T-helper 17 cell (primary cell): ENCODE measurements at places on chromosomes 11 and 22.

DNA sequence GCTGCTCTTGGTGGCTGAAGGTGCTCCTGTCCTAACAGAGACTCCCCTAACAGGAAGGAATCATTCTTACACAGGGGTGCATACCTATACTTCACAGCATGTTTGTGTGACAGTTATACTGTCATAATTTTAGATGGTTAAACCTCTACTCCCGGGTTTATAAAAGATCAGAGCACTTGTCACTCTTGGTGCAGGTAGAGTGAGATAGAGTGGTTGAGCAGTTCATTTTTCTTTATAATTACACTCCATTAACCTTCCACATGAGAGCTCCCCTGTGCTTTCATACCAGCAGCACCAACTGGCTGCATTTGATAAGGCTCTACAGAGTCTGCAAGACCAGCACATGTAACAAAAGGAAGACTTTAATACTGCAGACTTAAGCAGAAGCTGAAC is 72.9 kb downstream of the LARGE2 start:
- no peak overlapping the region for H3K27ac ChIP-seq
- peaks cover 20% of the 10 kb centered on the region for H3K4me1 ChIP-seq
- no peak for DNase-seq
- H3K36me3 ChIP-seq = no peaks in the 10 kb centered on the region

- peaks cover 6% of the 10 kb centered on the region for H3K36me3 ChIP-seq
- peaks cover 62% of the 10 kb centered on the region for H3K27me3 ChIP-seq
- no peaks in the 10 kb centered on the region for H3K4me1 ChIP-seq
- no peak overlapping the region for H3K27ac ChIP-seq
Observed at GRCh38 chr22:32423664-32424063, 11.6 kb upstream of the RTCB start.

DNA sequence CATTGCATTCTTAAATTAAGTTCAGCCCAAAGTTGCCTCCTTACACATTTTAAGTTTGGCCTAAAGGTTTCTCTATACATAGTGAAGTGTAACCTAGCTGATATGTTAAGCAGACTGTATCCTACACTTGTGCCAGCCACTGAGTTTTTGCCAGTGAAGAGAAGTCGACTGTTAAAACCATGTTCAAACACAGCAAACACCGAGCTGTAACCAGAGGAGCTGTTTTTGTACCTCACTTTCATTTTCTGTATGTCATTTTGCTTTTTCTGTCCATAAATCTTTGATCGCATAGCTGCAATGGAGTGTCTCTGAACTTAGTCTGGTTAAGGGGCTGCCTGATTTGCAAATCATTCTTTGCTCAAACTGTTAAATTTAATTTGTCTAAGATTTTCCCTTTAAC is 403.7 kb downstream of the LUZP2 start:
- no peak overlapping the region for H3K27ac ChIP-seq
- no peak for DNase-seq
- H3K27me3 ChIP-seq = no peaks in the 10 kb centered on the region
- no peaks in the 10 kb centered on the region for H3K4me1 ChIP-seq
- no peaks in the 10 kb centered on the region for H3K36me3 ChIP-seq

DNA sequence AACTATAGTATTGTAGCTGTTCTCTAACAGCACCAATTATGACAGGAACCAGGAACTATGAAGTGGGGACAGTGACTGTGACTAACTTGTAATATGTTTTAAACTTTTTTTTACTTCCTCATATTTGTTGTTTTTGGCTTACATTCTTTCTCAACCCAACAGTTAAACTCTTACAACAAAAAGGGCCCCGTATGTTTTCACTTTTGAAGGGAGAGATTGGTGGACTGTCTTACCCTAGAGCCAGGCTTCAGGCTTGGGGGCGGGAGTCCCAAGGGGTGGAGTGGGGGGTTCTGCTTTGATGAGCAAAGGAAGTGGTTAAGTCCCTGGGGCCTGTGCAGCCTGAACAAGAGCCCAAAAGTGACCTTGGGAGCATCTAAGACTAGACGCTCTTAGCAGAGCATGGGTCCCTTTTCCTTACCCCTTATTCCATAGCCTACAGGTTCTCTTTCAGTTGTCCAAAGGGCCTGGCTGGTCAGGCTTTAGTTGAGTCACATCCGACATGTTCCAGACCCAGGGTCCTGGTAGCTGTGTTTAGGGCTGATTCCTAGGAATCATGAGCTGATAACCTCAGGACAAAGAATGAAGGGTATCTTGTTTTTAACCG is 38.8 kb downstream of the STIM1 start:
- H3K27me3 ChIP-seq = no peaks in the 10 kb centered on the region
- H3K4me1 ChIP-seq = peaks cover 32% of the 10 kb centered on the region
- no peak for DNase-seq
- no peaks in the 10 kb centered on the region for H3K36me3 ChIP-seq
- H3K27ac ChIP-seq = peak overlapping the region; percentile 78

DNA sequence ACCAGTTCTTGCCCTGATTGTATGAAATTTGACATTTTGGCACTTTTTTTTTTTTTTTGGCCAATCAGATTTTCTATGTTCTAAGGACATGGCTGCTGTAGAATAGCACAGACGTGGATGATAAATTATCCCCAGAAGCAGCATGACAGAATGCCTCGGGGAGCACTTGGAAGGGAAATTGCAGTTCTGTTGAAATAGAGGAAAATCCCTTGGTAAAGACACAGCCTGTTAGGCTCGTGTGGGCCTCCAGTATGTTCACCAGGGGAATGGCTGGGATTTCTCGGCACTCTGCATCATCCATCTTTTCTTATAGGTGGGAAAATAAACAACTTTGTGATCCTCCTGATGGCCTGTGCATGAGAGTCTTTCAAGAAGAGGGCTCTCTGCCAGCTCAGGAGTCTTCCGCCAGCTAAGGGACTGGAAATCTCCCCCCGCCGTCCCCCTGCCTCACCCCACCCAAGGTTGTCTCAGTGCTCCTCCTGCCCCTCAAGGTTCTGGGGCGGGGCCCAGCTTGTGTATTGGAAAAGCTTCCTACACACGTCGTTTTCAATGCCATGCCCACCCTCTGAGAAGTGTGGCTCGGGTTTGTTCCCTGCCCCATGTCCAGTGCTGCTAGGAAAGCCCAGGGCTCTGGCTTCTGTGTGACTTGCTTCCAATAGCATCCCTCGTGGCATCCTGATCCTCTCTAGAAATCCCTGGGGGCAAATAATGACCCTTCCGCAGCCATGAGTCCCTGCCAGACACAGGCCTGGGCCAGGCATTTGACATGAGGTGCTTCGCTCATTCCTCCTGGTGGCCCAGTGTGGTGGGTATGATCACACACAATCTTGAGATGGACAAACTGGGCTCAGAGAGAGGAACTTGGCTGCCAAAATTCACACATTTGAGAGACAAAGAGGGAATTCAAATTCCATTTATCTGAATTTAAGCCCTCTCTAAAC is 70.6 kb upstream of the ATXN10 start:
- DNase-seq = no peak
- peaks cover 6% of the 10 kb centered on the region for H3K4me1 ChIP-seq
- H3K27ac ChIP-seq = no peak overlapping the region
- peaks cover 2% of the 10 kb centered on the region for H3K36me3 ChIP-seq
- no peak overlapping the region for H3K4me3 ChIP-seq

GRCh38 chr22:42877597-42878340 is 20.7 kb upstream of the ARFGAP3 start:
- no peak overlapping the region for H3K27ac ChIP-seq
- H3K36me3 ChIP-seq = no peaks in the 10 kb centered on the region
- no peaks in the 10 kb centered on the region for H3K27me3 ChIP-seq
- no peak overlapping the region for H3K4me3 ChIP-seq
- no peak for DNase-seq

- peaks cover 2% of the 10 kb centered on the region for H3K4me1 ChIP-seq
- H3K27me3 ChIP-seq = peaks cover 33% of the 10 kb centered on the region
- H3K27ac ChIP-seq = no peak overlapping the region
- H3K36me3 ChIP-seq = no peaks in the 10 kb centered on the region
- no peak for DNase-seq
- H3K4me3 ChIP-seq = no peak overlapping the region
Observed at GRCh38 chr11:59523541-59523940, 12.2 kb downstream of the OR4D9 start.

DNA sequence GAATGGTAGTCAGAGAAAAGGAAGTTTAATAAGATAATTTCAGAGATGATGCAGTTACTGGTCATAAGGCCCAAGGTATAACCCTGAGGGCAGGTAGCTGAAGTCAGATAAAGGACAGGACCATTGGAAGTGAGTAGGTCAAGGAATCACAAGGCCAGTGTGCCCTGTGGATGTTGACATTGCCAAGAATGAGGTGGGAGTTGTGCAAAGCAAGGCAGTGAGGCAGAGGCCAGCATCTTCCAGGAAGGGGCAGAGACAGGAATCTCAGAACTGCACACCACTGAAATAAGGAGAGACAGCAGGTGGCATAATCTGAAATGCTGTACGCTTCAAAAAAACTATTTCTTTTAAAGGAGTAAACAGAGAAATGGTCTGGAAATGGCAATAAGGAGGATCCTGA is 61.4 kb downstream of the ABTB2 start:
- DNase-seq = no peak
- H3K36me3 ChIP-seq = peaks cover 2% of the 10 kb centered on the region
- no peak overlapping the region for H3K27ac ChIP-seq
- peaks cover 15% of the 10 kb centered on the region for H3K27me3 ChIP-seq
- no peak overlapping the region for H3K4me3 ChIP-seq
- H3K4me1 ChIP-seq = no peaks in the 10 kb centered on the region

DNA sequence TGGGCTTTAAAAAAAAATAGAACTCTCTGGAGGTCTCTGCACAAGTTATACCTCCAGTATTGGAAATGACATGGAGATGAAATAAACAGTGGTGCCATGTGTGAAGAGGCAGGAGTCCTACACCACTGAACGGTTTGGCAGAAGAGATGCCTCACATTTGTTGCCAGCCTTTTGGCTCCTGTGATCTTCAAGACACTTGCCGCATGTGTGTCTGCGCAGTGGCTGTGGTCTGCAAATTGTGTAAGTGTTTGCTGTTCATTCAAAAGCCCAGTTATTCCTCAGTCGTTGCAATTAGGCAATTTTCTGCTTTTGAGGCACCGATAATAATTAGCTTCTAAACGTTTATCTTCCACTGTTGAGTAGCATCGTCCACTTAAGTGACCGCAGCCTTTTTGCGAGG is 319.1 kb downstream of the BRD1 start:
- no peak overlapping the region for H3K4me3 ChIP-seq
- no peak overlapping the region for H3K27ac ChIP-seq
- no peaks in the 10 kb centered on the region for H3K27me3 ChIP-seq
- peaks cover 3% of the 10 kb centered on the region for H3K4me1 ChIP-seq
- H3K36me3 ChIP-seq = peaks cover 3% of the 10 kb centered on the region

DNA sequence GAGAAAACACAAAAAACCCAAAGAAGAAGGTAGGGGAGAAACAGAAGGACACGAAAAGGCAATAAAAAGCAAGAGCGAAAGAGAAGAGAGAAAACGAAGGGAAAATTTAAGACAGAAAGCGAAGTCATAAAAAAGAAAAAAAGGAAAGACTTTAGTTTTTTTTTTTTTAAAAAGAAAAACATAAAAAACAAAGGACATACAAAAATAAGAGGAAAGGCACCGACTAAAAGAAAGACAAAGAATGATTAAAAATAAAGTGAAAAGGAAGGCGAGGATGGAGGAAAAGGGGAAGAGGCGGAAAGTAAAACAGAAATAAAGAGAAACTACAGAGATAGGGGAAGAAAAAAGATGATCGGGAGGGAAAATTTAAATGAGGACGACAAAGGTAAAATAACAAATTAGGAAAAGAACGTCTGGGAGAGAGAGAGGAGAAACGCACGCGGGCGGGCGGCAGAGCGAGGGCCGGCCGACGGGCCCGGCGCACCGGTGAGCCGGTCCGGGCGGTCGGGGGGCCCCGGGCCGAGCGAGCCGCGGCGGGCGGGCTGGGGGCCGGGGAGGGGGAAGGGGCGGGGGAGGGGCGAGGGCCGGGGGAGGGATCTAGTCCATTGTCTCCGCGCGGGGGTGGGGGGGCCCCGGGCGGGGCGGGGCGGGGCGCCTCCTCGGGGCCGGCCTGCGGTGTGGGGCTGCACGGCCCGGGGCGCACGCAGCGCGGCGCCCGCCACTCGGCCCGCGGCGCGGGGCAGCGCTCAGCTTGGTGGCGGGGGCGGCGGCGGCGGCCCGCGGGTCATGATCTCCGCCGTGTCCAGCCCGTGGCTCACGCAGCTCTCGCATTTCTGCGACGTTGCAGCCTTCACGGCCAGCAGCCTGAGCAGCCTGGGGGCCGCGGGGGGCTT is at the start of gene TBX1:
TBX1 (plus strand) TSS at position 721 of the 893 bp plus-strand sequence; CDS start at position 787, 66 bp downstream.
- no peak within 1 kb of the TSS for H3K27ac ChIP-seq
- H3K4me1 ChIP-seq = peaks cover 29% of the 10 kb centered on the region
- H3K36me3 ChIP-seq = peaks cover 14% of the 10 kb centered on the region
- no peak for DNase-seq

- peaks cover 2% of the 10 kb centered on the region for H3K36me3 ChIP-seq
- no peak overlapping the region for H3K4me3 ChIP-seq
- peaks cover 3% of the 10 kb centered on the region for H3K4me1 ChIP-seq
Observed at GRCh38 chr11:60834742-60835533, 7.0 kb upstream of the CCDC86 start.

GRCh38 chr11:70483077-70483861 is 84.9 kb downstream of the CTTN start:
- H3K27me3 ChIP-seq = peaks cover 10% of the 10 kb centered on the region
- H3K27ac ChIP-seq = no peak overlapping the region
- no peak for DNase-seq
- no peaks in the 10 kb centered on the region for H3K36me3 ChIP-seq
